ENCODE measurements at places on chromosomes 2 and 18.

GRCh38 chr2:120791962-120792297 is 56.3 kb downstream of the GLI2 start:
- no peak for DNase-seq

DNA sequence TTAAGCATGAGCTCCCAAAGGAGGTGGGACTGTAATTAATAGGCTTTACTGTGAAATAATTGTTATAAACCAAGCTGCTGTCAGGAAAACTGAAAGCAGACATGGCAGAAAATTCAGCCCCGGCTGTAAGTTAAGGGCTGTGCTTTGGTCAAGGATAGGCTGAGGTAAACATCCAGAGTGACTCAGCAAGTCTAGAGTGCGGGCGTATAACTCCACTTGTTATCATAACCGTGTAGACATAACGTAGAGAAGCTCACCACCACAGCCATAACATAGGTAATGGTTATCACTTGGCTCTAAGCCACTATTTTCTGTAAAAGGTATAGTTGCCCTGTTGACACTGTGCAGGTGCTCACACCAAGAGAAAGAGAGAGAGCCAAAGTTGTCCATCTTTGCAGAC is 316.8 kb downstream of the DCDC2C start:
- no peak for DNase-seq

DNA sequence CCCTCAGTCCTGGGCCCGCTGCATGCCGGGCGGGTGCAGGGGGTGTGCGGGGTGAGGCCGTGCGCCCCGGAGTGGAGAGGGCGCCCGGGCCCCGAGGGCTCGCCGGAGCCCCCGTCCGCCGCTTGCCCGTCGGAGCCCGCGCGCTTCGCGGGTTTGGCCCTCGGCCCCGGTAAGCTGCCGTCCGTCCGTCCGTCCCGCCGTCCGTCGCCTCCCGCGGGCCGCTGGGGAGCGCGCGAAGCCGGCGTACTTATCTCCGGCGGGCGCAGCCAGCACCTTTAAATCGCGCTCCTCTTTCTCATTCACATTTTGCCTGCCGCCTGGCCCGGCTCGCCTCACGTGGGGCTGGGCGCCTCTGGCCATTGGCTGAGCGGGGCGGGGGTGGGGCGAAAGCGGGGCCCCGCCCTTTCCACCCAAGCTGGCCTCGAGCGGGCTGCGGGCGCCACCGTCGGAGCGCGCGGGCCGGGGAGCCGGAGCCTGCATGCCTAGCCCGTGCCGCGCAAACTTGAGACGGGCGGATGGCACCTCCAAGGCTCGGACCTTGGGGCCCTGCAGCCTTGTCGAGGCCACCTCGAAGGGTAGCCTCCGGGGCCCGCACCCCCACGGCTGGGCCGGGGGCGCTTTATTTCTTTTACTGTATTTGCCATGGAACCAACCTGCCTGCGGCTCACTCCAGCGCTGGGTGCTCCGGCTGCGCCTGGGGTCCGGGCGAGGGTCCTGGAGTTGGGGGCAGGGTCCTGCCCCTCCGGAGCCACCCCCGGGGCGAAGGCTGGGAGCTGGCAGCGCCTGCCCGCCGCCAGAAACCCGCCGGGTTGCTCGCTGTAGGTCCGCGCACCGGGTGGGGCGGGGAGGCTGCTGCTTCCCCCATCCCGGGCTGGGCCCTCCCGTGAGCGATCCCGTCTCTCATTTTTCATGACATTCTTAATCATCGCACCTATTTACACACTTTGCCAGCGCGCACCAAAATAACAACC is at the start of gene GBX2:
Gene GBX2 (minus strand): TSS at position 277 of the 971 bp plus-strand sequence. CDS start 415 bp downstream, outside the sequence.
- no peak for DNase-seq

DNA sequence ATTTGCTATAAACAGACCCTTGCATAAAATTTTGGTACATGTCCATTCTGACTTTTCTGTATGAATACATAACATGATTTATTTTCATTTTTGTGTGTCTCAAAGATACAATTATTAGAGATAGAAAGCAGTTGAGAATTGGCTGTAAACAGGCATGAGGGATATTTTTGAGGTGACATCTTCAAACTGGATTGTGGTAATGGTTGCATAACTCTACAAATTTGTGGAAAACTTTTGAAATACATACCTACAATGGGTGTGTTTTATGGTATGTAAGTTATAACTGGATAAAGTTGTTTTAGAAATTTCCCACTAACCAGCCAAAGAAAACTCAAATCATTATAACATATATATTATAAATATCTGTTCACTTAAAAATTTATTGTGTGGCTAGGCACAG is 39.6 kb downstream of the GREB1L start:
- DNase-seq, result no peak

- no peak for DNase-seq
Measured at GRCh38 chr18:22385718-22386117, 32.0 kb downstream of the CTAGE1 start.

GRCh38 chr18:38174173-38174572 is 608.6 kb upstream of the CELF4 start:
- DNase-seq, result no peak

- no peak for DNase-seq
Measured at GRCh38 chr18:29160170-29160569, 983.2 kb upstream of the CDH2 start.

DNA sequence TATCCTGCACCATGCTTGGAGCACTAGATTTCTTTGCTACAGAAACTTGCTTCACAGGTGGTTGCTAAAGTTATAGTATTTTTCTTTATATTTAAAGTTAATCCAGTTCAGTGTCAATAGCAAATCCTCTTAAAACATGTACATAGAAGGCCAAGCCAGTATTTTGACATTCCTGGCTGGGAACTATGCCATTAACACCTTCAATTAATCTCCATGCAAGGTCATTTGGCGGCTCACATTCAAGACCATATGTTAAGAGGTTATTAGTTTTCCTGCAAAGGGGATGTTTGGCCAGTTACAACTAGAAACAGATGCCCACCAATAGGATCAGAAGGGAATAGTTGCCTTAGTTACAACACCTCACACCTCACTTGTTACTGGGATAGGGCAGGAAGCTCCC is 261.3 kb upstream of the MEIS1 start:
- no peak for DNase-seq

DNA sequence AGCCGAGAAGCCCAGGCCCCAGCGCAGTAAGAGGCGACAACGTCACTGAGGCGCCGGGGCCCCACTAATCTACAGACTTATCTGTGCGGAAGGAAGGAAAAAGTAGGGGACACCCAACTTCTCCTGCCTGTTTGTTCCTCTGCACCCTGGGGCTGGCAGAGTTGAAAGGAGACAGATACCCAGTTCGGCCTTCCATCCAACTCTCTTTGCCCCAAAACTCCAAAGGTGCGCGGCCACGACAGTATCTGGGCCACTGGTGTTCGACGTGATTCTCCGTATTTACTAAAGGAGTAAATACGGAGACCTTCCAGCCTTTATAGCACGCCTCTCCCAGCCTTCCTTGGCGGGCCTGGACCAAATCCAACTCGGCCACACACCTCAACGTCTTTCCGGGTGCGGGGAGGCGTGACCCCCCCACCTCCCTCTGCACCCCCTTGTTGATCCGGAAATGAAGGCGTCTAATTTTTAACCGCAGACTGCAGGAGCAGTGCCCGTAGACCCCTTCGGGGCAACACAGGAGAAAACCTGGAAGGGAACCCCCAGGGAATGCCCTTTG is 1.6 kb downstream of the SMAD7 start:
- no peak for DNase-seq

GRCh38 chr2:239495791-239496233 is 95.0 kb upstream of the HDAC4 start:
- DNase-seq, result no peak

DNA sequence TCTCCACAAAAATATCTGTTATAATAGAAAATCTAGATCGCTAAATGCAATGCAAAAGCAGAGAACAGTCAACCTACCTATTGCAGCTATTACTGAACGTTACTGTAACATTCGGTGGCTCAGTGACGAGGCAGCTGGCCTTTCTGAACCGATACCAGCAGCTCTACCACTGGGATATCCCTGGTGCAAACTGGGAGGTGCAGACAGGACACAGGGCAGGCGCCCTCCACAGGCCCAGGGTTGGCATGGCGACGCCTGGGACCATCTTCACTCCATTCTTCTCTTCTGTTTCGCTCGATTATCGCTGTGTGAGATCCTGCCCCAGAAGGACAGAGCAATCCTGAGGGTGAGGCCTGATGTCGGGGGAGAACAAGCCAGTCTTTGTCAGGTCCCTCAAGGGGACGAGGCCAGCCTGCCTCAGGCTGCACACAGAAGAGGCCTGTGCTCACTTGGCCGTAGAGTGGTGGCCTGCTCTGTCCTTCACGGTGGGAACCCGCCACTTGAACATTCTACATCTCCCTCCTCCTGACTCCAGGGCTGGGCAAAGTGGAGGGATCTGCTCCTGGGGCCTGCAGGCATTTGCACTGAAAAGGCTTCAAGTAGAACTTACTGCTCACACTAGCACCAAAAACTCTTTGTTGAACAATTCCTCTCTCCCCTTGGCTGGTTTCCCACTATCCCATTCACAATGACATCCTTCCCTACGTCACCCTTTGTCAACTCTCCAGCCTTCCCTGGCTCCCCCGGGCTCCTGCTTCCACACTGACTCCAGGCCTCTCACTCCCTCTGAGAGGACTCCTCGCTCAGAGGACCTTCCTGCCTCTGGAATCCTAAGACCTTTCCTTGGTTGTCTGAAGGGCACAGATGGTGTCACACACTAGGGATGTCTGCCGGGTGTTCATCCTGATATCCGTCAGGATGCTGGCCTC is 49.7 kb downstream of the CYRIA start:
- DNase-seq, result no peak

- DNase-seq, result peak; percentile 2
Measured at GRCh38 chr18:13726972-13727331, 479 bp downstream of the RNMT start.

GRCh38 chr2:128320192-128320905 is 1.7 kb upstream of the HS6ST1 start:
- DNase-seq, result no peak

- DNase-seq, result no peak
Measured at GRCh38 chr2:224865016-224865415, 148.9 kb upstream of the CCDC195 start.

DNA sequence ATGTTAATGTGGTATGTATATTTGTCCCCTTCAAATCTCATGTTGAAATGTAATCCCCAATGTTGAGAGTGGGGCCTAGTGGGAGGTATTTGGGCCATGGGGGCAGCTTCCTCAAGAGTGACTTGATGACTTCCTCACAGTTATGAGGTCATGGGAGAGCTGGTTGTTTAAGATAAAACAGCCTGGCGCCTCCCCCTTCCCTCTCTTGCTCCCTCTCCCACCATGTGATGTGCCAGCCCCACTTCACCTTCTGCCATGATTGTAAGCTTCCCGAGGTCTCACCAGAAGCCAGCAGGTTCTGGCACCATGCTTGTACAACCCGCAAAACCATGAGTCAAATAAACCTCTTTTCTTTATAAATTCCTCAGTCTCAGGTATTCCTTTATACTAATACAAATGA is 258.3 kb upstream of the POU3F3 start:
- no peak for DNase-seq

DNA sequence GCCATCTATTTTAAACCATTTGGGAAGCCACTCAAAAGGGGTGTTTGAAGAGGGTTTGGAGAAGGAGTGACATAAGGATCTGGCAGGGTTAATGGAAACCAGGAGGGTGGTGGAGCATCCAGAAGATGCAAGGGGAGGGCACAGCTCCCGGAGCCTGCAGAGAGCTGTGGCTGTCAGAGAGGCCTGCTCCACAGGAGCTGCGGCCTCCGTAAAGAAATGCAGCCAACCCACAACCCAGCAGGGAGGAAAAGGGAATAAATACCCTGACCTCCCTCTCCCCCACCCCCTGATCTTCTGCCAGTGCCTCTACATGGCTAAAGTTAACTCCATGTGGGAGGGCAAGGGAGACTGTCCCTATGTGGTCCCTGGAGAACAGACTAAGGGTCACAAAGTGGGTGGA is 567.1 kb upstream of the POU3F3 start:
- DNase-seq, result no peak

DNA sequence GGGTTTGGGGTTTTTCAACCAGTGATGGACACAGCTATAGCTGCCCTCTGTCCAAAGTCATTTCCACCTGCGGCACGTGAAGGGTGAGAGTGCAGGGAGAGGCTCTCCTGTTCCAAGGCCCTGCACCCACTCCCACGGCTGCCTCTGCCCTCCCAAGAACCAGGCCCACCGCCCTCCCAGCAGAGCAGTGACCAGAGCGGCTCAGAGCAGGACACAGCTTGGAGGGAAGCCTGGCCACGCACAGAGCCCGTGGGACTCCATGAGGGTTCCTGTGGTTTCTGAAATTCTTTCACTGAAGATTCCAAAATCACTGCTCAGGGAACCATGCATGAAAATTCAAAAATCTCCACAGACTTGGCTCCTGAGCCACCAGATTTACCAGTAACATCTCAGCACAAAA is 67.3 kb upstream of the SALL3 start:
- DNase-seq, result no peak

DNA sequence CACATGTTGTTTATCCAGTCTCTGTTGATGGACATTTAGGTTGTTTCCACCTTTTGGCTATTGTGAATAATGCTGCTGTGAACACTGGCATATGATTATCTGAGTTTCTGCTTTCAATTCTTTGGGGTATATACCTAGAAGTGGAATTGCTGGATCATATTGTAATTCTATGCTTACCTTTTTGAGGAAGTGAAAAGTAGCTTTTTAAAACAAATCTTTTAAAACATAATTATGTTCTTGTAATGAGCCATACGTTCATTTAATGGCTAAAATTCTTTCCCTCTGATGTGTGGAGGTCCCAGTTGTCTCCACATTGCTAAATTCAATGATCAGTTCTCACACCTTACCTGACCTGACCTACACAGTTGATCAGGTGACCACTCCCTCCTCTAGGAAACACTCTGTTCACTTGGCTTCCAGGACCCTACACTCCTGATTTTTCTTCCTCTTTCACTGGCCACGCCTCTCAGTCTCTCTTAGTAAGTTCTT is 27.8 kb upstream of the SERTAD2 start:
- DNase-seq, result no peak

GRCh38 chr2:233892793-233893192 is 24.4 kb upstream of the TRPM8 start:
- DNase-seq, result no peak

DNA sequence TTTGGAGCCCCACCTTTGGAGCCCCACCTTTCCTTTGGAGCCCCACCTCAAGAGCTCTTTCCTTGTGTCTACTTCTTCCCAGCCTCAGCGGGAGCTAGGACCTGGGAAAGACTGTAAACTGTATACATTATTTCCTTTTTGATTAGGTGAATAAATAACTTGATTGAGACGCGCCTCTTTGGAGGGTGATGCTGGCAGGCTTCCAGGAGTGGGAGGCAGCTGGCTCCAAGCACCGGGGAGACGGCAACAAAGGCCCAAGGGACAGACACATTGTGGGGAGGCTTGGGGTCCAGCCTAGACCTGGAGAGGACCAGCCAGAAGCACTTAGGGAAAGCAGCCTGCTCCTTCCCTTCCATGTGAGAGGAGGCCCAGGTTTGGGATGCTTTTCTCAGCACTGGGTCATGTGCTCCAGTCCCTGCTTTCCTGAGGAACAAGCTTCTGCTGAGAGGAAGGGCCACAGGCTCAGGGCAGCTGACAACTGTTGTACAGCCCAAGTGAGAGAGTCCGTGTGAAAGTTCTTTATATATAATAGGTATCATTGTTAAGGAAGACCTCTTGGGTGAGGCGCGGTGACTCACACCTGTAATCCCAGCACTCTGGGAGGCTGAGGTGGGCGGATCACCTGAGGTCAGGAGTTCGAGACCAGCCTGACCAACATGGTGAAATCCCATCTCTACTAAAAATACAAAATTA is 297.2 kb upstream of the SLC14A2 start:
- no peak for DNase-seq

Measured in activated CD8-positive, alpha-beta memory T cell treated with anti-CD3 and anti-CD28 coated beads for 1 hour (primary cell).